ENCODE measurements at places on chromosomes 7 and 10. TPM values are rescaled to one million over a fixed set of nuclear protein-coding genes. Genes with fewer than 3 reads are reported as not detected.

GRCh38 chr10:43964486-43964885 lies 315.8 kb upstream of the ZNF32 start:
- DNase-seq = no peak

GRCh38 chr7:16241017-16241416 lies 180.3 kb downstream of the CRPPA start:
- no peak for DNase-seq

- no peak for DNase-seq
These were observed 98.4 kb downstream of the LYZL1 start for GRCh38 chr10:29387269-29387668.

DNA sequence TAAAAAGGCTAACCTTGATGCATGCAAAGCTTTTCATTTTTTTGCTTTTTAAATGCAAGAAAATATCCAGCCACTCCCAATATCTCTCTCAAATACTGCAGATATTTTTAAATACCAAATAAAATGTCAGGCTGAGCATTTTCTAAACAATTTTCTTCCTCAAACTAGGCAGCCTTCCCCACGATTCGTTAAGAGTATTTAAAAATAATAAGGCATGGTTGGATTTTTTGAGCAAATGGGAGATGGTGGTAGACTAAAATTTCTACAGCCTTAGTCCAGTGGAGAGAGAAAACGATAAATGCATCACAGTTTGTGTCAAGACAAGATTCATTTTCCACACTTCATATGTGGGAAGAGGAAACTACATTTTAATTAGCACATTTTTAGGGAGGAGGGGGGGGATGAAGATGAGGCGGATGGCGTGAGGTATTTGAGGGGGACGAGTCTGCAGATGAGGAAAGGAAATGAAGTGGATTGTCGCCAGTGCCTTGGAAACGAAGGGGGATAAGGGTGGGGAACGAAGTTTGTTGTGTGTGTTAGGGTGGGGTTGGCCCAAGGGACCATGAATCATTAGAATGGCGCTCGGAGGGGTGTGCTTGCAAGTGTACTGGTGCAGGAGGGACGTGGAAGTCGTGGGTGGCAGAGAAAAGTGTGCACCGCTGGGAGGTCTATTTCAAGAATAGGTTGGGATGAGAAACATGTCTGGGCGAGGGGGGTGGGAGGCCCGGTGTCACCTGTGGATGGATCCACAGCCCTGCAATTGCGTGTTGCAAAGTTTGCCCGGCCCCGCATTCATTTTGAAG lies 1.2 kb upstream of the ADD3 start:
- peak; percentile 67 for DNase-seq

- DNase-seq = no peak
These were observed 9.5 kb downstream of the GLI3 start for GRCh38 chr7:42227541-42227935.

The SNCG gene
- total RNA-seq = 315 TPM

The TRPV6 gene
- not detected for total RNA-seq

The HOXA6 gene
- total RNA-seq = 0.96 TPM

The CPED1 gene
- not detected for total RNA-seq

Measured in Caki2 (cell line).